ENCODE measurements at places on chromosomes 1 and 21.

- DNase-seq = peak; percentile 68
Observed at GRCh38 chr1:15272009-15272781, 25.2 kb downstream of the FHAD1 start.

GRCh38 chr1:170676628-170677027, 12.7 kb downstream of the PRRX1 start:
- no peak for DNase-seq

GRCh38 chr1:78441921-78442320, 48.9 kb upstream of the PTGFR start:
- DNase-seq = no peak

DNA sequence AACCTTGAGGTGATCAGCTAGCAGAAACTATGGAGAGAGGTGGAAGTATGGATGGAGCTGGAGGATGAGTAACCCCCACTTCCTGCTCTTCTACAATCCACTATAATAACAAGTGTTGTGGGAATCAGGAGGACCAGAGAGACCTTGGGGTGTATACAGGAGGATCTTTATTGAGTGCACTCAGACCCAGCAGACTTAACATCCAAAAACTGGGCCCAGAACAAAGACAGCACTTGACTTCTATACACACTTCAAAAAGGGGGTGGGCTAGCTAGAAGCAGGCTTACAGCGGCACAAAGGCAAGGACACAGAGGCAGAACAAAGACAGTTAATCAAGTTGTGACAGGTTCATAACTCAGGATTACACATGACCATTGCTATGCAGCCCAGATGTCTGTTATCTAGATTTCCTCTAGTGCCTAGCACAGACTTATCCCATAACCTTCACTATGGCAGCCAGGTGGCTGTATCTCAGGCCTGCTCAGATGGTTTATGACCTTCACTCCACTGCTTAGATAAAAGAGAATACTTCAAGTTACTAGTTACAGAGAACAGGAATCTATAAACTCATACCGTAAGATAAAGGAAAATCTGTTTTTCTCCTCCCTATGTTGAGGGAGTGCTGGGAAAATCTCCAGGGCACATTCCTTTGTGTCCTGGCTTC, 36.1 kb upstream of the PADI2 start:
- DNase-seq = no peak

DNA sequence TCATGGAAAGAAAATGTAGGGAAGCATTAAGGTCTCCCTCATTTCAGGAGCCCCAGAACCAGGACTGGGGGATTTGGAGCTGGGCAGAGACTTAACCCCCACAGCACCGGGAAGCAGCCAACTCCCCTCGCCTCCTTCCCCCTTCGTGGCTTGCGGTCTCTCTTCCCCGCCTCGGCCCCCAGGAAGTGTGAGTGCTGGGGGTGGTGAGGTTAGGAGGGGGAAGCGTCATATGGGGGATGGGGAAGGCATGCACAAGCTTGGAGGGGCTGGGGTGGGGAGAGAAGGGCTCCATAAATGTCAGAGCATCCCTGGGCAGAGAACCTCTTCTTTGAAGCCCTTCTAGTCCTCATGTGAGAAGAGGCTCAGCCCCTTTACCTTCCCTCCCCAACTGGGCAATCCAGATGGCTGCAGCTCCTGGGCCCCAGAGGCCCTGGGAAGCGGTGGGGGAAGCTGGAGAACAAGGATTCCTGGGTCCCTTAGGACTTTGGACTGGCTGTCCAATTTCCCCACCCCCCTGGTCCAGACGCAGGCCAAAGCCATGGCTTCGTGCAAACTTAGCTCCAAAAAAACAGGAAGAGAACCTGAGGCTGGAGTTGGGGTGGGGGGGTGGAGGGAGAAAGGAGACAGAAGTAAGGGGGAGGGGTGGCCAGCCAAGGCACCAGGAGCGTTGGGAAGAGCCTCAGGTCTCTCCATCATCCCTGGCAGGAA, 7.8 kb downstream of the ZBTB7B start:
- no peak for DNase-seq

- DNase-seq = no peak
Observed at GRCh38 chr1:172176206-172176605, 244.3 kb upstream of the C1orf105 start.

GRCh38 chr1:113918243-113918642, 10.9 kb upstream of the HIPK1 start:
- DNase-seq = no peak

- no peak for DNase-seq
Observed at GRCh38 chr1:31814041-31814511, 1.7 kb downstream of the SPOCD1 start.
